ENCODE measurements at places on chromosomes 4 and X.
A peak's percentile ranks its signal among the peaks of the same experiment; 100 is the strongest.

GRCh38 chr4:4918067-4918466, 58.6 kb downstream of the MSX1 start:
- DNase-seq = no peak

DNA sequence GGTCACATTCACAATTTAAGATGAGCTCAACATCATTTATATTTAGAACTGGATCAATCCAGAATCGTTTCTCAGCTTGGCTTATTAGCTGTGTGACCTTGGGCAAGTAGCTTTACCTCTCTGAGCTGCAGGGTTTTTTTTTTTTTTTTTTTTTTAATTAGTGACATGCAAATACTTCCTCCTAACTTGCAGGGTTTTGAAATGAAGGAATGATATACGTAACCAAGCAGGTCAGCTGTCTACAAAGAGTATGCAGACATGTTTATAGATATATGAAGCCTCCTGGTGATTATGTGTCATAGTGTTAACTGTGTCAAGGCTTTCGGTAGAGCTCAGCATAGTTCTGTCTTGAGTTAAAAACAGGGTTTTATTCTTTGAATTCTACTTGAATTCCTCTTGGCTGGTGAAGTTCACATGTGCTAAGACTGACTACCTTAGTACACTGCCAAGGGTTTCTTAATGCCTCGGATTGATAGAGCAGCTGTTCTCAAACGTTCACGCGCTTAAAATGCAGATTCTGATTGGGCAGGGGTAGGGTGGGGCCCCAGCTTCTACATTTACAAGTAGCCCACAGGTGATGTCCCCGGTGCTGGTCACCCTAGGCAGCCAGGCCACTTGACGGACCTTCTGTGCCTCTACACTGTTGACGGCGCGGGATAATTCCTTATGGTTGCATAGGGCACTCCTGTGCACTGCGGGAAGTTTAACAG, 654 bp upstream of the STS start:
- peak; percentile 2 for DNase-seq

DNA sequence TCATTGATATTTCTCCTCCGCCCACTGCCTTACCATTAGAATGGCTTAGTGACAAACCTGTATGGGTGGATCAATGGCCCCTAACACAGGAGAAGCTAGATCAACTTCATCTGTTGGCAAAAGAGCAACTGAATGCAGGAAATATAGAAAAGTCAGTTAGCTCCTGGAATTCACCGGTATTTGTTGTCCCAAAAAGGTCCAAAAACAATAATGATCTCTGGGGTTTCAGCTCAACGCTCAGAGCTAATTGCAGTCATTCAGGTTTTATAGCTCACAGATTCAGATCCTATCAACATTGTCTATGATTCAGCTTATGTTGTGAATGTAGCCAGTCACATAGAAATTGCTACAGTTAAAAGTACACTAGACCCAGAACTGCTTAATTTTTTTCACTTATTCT, 124.0 kb upstream of the ZCCHC13 start:
- no peak for DNase-seq

DNA sequence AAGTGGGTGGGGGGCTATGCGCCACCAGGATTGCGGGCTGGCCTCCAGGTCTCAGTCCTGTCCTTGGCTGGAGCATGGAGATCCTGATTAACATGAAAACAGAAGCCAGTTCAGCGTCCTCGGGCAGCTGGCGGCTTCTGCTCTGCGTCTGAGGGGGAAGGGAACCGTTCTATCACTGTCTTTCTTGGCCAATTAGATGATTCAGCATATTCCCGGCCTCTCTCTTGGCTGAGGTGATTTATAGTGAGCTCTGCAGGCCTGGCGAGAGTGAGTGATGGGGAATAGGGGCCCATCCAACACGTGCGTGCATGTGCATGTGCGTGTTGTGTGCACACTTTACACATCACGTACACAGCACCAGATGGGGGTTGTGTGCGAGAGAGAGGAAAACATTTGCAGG, 145.8 kb upstream of the ATP6AP2 start:
- DNase-seq = no peak

DNA sequence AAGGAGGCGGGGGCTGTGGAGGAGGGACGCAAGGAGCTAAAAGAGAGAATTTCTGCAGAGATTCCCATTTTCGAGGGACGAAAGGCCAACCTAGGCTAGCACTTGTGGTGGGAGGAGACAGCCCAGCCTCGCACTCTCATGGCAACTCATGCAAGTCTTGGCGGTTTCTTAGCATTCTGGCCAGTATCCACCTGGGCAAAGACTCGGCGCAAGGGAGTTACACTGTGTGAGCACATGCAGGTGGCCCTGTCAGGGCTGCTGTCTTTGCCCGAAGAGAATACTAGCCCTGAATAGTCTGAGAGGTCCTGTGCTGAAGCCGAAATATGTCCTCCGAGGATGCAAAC, 15.5 kb downstream of the MCF2 start:
- no peak for DNase-seq

GRCh38 chr4:130808492-130808891, 1712.5 kb downstream of the C4orf33 start:
- DNase-seq = no peak

DNA sequence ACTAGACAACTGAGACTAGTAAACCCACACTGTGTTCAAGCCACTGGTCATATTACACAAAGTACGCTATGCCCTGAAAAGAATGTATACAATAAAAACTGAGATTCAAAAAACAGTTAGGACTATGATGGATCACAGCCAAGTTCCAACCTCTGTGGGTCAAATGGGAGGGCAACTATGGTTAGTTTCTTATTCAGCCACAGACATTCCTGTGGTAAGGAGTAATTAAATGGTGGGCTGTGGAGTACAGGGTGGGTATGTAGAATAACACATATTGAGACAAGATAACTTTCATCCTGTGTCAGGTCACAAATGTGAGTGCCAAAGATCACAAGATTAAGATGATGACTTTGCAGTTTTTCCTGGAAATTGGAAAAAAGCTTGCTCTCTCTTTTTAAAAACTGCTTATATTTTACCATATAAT, 167.2 kb downstream of the NPNT start:
- DNase-seq = no peak

DNA sequence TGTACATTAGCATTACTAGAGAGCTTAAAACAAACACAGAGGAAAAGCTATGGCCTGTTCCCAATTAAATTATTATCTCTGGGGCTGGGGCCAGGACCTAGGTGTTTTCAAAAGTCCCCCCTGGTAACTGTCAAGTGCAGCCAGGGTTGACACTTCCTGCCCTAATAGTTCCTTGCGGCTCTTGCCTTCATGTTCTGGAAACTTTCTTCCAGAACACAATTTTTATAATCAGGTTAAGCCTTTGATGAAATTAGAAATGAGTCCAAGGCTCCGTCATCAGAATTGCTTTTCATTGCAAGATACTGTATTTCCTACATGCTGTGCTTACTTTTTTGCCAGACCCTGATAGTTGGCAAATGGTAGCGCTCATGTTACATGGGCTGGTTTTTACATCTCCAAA, 229.6 kb downstream of the UNC5C start:
- DNase-seq = no peak

- no peak for DNase-seq
Observed at GRCh38 chrX:109859651-109860050, 126.6 kb upstream of the ACSL4 start.

DNA sequence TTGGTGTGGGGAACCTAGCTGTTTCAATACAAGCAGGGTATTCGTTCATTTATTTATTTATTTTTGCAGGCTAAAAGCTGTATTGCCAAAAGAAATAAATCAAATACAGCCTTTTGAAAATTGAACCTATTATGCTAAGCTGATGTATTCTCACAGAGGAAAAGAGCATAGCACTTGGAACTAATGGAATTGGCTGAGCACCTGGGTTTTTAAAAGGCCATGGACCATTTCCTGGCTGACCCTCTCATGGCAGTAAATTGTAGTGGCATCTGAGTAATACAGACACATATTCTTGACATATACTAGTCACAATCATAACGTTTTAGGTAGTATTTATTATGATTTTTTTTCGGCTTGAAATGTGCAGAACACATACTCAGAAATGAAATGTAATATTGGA, 71.8 kb upstream of the ALG13 start:
- no peak for DNase-seq

- no peak for DNase-seq
Observed at GRCh38 chr4:109969919-109970318, 57.2 kb downstream of the EGF start.

GRCh38 chr4:54683616-54684346, 26.0 kb downstream of the KIT start:
- DNase-seq = peak; percentile 46

DNA sequence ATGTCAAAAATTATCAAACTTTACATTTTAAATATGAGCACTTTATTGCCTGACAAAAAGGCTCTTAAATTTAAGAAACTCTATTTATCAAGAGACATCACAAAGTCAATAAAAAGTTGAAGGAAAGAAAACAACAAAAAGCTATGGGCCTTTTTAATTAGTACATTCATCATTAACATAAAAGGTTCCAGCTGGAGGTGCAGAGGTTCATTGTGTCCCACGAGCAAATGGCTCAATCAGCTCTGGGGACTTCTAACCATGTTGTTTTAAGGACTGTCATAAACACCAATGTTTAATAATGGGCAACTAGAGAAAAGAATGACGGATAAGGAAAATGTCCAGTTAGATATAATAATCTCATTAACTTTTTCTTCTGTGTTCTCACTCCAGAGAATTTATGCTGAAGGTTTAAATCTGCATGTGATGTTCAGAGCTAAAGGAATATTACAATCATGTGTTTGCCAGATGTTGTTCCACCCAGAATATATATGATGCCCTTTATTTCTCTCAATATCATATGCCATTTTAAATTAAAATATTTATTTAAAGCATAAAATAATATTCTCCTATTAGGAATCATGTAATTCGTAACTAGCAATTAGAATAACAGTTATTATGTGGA, 840.3 kb upstream of the ADGRL3 start:
- no peak for DNase-seq

GRCh38 chrX:1165535-1166196, 46.8 kb downstream of the CRLF2 start:
- peak; percentile 27 for DNase-seq

GRCh38 chrX:134002921-134003615, 17.7 kb upstream of the GPC3 start:
- no peak for DNase-seq

DNA sequence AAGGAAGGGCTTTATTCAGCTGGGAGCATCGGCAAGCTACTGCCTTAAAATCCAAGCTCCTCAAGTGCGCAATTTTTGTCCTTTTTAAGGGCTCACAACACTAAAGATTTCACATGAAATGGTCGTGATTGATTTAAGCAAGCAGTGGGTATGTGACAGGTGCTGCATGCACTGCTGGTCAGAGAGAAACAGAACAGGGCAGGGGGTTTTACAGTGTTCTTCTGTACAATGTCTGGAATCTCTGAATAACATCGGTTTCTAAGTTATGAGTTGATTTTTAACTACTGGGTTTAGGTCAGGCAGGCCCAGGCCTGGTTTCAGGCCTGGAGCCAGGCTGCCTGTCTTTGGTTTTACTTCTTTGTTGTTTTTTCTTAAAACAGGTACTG, 6.0 kb downstream of the UGT2B17 start:
- DNase-seq = no peak

GRCh38 chr4:5463361-5463760, 245.0 kb downstream of the EVC2 start:
- DNase-seq = no peak

- DNase-seq = peak; percentile 49
Observed at GRCh38 chr4:113781439-113782040, 20.0 kb upstream of the CAMK2D start.

DNA sequence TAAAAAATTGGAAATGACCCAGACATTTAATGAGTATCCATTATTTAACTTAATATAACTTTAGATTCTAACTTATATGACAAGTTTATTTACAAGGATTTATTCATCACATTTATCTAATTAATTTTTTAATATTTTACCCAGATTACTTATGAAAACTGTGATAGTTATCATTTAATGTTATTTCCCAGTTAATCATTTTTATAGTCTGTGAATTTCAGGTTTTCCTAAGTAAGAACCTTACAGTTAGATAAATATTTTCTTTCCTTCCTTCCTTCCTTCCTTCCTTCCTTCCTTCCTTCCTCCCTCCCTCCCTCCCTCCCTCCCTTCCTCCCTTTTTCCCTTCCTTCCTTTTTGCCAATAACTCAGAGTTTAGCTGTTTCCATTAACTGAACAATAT, 14.8 kb upstream of the FHDC1 start:
- no peak for DNase-seq

GRCh38 chr4:134700251-134700650, 498.7 kb upstream of the PABPC4L start:
- DNase-seq = no peak

GRCh38 chrX:57134702-57135101, 2.5 kb downstream of the SPIN2A start:
- no peak for DNase-seq

DNA sequence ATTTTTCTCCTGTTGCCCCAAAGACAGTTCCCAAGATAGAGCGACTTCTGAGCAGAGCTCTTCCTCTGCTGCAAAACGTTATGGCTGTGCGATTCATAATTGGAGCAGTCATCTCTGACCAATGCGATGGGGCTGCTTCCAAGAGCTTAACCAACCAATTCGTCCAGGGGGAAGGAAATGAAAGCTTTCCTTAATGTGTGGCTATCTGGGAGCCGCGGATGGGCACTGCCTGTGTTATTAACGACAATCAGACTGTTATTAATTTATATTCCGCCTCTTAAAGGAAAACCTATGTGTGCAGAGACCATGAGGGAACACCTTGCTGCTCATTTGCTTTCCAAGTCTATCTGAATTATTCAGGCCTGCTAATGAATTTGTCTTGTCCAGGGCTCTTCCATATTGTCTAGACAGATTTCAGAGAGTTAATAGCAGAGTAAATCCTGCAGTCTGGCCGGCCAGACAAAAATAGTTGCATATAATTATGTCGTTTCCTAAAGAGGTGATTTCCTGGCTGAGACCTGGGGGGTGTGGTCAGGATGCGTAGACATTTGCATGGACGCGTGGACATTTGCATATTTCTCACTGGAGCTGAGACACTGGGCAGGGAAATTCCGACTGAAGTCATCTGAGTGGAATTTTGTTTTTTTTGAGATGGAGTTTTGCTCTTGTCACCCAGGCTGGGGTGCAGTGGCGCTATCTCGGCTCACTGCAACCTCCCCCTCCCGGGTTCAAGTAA, 135.4 kb downstream of the HMX1 start:
- no peak for DNase-seq

- DNase-seq = no peak
Observed at GRCh38 chr4:184897895-184898294, 72.1 kb upstream of the ACSL1 start.
